Body of pancreas (tissue), 4 donors: ENCODE measurements at places on chromosomes 3 and 15. TPM values are rescaled to one million over a fixed set of nuclear protein-coding genes. Genes with fewer than 3 reads are reported as not detected.

UNC13C gene
- not detected for total RNA-seq

PLA2G4E gene
- total RNA-seq, result not detected

ZNF35 gene
- 3.1 TPM for total RNA-seq

CAMK1 gene
- total RNA-seq, result 10.9 TPM

IFRD2 gene
- total RNA-seq, result 75.8 TPM

SI gene
- total RNA-seq, result not detected

SPESP1 gene
- total RNA-seq, result 2.1 TPM

IL17RD gene
- total RNA-seq, result 2.3 TPM

IGDCC3 gene
- not detected for total RNA-seq

DUOX1 gene
- total RNA-seq, result 0.66 TPM

MRPS25 gene
- total RNA-seq, result 17.1 TPM

HRG gene
- not detected for total RNA-seq

TTC23 gene
- 26.4 TPM for total RNA-seq

GOLGA8J gene
- total RNA-seq, result not detected

PP2D1 gene
- total RNA-seq, result not detected

KCNH8 gene
- 2.3 TPM for total RNA-seq

CHRNB4 gene
- total RNA-seq, result not detected

LIPC gene
- total RNA-seq, result 2.3 TPM

ENTPD3 gene
- total RNA-seq, result 17.1 TPM

GCHFR gene
- total RNA-seq, result 26.4 TPM

NPAP1 gene
- 0.26 TPM for total RNA-seq

GCNT3 gene
- 0.66 TPM for total RNA-seq

APBA2 gene
- 13.2 TPM for total RNA-seq

ARRDC4 gene
- 31.0 TPM for total RNA-seq

ESYT3 gene
- total RNA-seq, result 2.0 TPM

TRH gene
- total RNA-seq, result not detected

MAGEL2 gene
- total RNA-seq, result 0.26 TPM

CCK gene
- not detected for total RNA-seq

PRTG gene
- 4.0 TPM for total RNA-seq

STAC gene
- 1.3 TPM for total RNA-seq

GOLGA6D gene
- total RNA-seq, result not detected

CHRNA7 gene
- total RNA-seq, result 2.6 TPM

COLQ gene
- total RNA-seq, result 5.3 TPM

TP63 gene
- not detected for total RNA-seq

CPN2 gene
- not detected for total RNA-seq

EPHB3 gene
- 10.1 TPM for total RNA-seq

CCDC66 gene
- total RNA-seq, result 43.8 TPM

EFHB gene
- total RNA-seq, result not detected

EPHA6 gene
- 2.0 TPM for total RNA-seq

CYP8B1 gene
- not detected for total RNA-seq

MCF2L2 gene
- total RNA-seq, result not detected

OSTN gene
- total RNA-seq, result not detected

APEH gene
- total RNA-seq, result 58.7 TPM

SKOR1 gene
- total RNA-seq, result 0.78 TPM

FETUB gene
- not detected for total RNA-seq

NAALADL2 gene
- 6.2 TPM for total RNA-seq

NANOGP8 gene
- total RNA-seq, result 1.6 TPM

POLQ gene
- 0.66 TPM for total RNA-seq

GNB4 gene
- total RNA-seq, result 20.4 TPM

CELF6 gene
- total RNA-seq, result 4.2 TPM

CATSPER2 gene
- 16.2 TPM for total RNA-seq

CSPG4 gene
- 13.8 TPM for total RNA-seq

ANO10 gene
- total RNA-seq, result 14.3 TPM

SPINK8 gene
- total RNA-seq, result not detected

RGMA gene
- 9.2 TPM for total RNA-seq

PLXNB1 gene
- 118 TPM for total RNA-seq
